ENCODE measurements at places on chromosomes 1 and 21. TPM values are rescaled to one million over a fixed set of nuclear protein-coding genes. Genes with fewer than 3 reads are reported as not detected.

DNA sequence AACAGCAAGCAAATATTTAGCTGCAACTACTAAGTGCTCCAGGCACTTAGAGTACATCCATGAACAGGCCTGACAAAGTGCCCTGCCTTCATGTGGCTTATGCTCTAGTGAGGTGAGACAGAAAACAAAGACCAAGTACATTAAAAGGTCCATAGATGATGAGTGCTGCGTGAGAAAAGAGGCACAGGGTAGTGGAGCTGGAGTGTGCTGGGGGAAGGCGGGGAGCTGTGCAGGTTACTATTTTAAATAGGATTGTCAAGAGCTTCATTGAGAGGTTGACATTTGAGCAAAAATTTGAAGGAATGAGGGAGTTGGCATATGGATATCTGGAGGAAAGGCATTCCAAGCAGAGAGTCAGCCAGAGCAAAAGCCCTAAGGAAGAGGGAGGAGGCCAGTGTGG lies 29.3 kb upstream of the RXRG start:
- no peak for DNase-seq

- DNase-seq = peak; percentile 45
Measured at GRCh38 chr1:240093120-240093961, 1.7 kb downstream of the FMN2 start.

GRCh38 chr1:70675737-70676156 lies 264.7 kb downstream of the CTH start:
- DNase-seq = no peak

DNA sequence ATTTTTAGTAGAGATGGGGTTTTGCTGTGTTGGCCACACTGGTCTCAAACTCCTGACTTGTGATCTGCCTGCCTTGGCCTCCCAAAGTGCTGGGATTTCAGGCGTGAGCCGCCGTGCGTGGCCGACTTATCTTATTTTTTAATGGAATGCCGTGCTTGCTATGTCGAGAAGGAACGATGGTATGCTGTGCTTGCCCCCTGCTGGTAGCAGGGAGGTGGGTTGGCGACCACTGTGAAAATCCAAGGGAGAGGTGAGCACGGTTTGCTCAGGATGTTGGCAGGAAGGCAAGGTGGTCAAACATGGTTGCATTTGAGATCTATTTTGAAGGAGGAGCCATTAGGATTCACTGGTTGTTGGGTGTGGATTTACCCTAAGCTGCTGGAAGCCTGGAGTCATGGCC lies 45.8 kb upstream of the RCC2 start:
- no peak for DNase-seq

- DNase-seq = no peak
Measured at GRCh38 chr21:19286876-19287275, 883.3 kb upstream of the TMPRSS15 start.

DNA sequence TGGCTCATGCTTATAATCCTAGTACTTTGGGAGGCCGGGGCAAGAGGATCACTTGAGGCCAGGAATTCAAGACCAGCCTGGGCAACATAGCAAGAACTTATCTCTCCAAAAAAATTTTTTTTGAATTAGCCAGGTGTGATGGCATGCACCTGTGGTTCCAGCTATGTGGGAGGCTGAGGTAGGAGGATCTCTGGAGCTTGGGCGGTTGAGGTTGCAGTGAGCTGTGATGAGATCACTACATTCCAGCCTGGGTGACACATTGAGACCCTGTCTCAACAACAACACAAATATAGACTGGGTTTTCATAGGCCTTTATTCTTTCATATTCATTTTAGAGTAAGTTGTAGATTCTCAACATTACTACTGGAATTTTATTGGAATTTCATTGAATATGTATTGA lies 12.8 kb downstream of the MED18 start:
- DNase-seq = peak; percentile 58

GRCh38 chr1:2212532-2213491 lies 15.3 kb upstream of the SKI start:
- peak; percentile 95 for DNase-seq

- DNase-seq = no peak
Measured at GRCh38 chr1:27513958-27514357, 24.0 kb upstream of the WASF2 start.

DNA sequence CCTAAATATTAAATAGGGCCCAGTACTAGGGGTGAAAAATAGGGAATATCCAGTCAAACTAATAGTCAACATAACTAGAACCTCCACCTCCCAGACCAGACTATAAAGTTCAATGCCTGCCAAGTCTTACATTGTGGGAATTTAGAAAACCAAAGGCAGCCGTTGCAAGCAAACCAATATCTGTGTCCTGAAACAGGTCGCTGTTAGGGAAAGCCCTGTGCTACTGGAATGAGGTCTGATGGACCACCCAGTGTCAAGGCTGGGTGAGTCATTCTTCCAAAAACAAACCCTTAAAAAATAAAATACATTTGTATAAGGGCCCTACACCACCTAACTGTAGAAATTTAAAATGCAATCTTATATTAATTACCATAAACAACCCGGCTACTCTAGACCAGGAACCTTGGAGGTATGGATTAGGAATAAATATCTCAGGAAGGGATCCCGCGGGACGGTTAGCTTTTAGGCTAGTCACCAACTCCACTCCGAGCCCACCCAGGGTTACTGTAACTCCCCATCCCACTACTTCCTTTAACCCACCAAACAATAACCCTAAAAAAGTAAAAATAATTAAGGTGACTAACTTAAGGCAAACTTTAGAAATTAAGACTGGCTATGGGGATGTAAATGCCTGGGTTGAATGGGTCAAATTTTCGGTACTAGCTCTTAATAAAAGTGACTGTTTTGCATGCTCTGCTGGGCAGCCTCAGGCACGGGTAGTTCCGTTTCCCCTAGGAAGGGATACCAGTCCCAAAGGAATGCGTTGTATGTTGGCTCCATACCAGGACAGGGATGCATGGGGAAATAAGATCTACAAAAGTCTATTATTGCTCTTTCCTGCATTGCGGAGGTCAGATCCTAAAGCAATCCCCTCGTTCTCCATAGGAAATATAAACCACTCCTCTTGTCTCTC lies 65.4 kb upstream of the TLR5 start:
- peak; percentile 63 for DNase-seq

GRCh38 chr1:152049291-152050083 lies 12.7 kb upstream of the S100A11 start:
- peak; percentile 13 for DNase-seq

DNA sequence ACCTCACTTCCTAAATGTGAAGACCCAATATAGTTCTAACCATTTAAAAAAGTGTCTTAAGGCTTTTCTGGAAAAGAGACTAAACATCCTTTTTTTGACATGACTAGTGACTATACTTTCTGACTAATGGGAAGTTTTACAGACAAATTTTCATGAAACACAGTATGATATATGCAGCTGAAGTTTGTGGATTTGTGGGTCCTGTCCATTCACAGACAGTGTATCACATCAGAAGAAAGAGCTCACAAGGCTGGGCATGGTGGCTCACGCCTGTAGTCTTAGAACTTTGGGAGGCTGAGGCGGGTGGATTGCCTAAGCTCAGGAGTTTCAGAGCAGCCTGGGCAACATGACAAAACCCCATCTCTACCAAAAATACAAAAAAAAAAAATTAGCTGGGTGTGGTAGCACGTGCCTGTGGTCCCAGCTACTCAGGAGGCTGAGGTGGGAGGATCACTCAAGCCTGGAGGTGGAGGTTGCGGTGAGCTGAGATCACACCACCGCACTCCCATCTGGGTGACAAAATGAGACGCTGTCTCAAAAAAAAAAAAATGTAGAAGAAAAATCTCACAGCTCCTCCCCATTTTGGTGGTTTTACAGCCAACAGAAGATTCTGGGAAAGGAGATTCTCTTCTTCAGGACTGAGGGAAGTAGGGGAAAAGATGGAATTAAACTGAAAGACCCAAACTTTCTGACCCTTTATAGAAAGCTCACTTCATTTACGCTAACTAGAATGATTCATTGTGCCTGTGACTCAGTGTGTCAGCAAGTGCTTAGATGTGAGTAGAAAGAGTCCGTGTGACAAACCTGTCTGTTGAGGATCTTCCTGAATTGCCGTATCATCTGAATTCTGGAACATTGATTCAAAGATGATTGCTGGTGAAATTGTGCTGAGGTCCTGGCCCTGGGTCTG lies 15.2 kb upstream of the YRDC start:
- DNase-seq = no peak

DNA sequence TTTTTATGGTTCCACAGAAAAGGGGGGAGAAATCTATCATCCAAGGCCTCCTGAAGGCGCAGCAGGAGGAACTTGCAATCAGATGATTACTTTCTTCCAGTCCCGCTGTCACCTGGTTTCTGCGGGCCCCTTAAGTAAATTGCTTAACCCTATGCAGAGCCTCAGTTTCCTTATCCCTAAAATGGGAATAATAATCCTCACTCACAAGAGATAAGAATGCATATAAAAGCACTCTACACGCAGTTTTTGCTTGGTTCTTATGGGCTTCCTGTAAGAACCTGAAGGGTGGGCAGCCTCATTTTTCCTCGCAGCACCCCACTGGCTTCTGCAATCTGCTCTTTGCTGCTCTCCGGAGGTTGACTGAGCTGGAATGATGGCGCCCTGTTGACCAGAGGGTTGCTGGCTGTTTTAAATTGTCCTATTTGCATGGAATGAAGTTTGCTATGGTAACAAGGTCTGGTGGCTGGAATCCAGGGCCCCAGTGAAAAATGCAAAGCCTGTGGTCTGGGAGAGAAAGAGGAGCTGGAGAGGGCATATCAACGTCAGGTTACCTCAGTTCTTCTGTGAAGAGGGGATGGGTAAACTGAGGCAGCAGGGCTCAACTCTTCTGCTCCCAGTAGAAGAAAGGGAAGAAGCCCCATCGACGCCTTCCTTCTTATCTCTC lies 1.0 kb upstream of the KAZN start:
- DNase-seq = no peak

GRCh38 chr21:33135925-33136324 lies 66.0 kb downstream of the OLIG1 start:
- no peak for DNase-seq

DNA sequence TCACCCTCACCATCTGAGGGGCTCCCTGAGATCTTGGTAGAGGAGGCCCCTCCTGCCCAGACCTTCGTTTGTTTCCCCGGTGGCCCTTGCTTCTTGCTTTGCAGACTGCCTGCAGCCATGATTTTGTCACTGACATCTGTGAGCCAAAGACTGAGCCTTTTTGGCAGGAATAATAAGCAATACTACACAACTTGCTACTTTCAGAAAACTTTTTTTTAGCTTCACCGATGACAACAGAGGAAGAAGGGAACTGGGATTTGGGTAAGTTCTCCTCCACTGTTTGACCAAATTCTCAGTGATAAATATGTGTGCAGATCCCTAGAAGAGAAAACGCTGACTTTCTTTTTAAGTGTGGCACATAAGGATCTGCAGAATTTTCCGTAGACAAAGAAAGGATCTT lies 11.7 kb upstream of the CD101 start:
- no peak for DNase-seq

GRCh38 chr1:107777664-107778047 lies 187.3 kb downstream of the VAV3 start:
- no peak for DNase-seq

DNA sequence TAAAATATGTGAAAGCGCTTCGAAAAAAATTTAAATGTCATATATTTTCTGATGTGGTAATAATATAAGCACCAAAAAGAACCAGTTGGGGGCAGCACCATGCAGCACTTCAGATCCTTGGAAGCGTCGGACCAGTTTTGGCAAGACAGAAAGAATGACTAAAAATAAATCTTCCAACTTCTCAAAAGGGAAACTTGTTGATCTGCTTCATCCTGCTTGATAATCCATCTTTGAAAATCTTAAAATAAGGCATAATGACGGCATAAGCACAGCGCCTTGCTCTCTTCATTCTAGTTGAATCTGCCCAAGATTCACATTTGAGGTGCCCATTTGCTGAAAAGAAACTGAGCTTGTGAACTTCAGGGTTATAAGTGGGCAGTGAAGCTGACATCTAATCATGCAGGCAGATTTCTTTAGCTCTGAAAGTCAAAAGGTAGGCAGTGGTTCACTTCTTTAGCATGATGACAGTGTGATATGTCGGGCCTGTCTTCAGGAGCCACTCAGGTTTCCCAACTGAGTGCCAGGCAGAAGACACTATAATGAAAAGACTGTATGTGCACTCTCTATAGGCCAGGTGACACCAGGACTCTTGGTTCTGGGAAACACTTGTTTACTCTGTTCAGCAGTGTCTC lies 19.8 kb upstream of the MUTYH start:
- peak; percentile 84 for DNase-seq

GRCh38 chr1:29635501-29636263 lies 399.4 kb downstream of the PTPRU start:
- no peak for DNase-seq

GRCh38 chr1:201406831-201407406 lies 7.8 kb upstream of the LAD1 start:
- DNase-seq = no peak

DNA sequence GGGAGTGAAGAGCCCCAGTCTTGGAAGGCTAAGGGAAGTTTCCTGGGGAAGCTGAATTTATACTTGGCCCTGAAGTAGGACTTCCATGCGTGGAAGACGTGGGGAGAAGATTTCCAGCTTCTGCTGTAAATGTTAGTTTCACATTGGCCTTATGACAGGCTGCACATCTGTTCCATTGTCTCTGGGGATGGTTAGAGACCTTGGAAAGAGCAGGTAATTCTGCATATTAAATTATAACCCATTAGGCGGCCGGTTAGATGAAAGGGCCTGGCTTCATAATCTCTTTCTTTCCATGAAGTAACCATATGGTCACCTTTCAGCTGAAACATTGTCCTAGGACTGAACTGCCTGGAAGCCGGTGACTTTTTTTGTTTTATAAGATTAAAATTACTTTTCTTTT lies 37.5 kb downstream of the DPT start:
- DNase-seq = no peak

DNA sequence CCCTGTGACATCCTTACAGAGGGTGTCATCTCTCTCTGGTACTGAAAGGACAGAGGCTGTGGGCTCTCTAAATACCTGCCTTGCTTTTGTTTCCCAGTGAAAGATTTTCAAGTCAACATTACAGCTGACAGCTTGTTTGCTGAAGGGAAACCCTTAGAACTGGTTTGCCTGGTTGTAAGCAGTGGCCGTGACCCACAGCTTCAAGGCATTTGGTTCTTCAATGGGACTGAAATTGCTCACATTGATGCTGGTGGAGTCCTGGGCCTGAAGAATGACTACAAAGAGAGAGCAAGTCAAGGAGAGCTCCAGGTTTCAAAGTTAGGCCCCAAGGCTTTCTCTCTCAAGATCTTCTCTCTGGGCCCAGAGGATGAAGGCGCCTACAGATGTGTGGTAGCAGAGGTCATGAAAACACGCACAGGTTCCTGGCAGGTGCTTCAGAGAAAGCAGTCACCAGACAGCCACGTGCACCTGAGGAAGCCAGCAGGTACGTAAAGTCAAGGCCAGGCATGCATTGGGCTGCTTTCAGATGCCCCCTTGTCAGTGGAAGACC lies 11.8 kb downstream of the CD101 start:
- DNase-seq = no peak

ZBTB8A gene
- 5.9 TPM for total RNA-seq

PTPRU gene
- 25.8 TPM for total RNA-seq

PLPPR4 gene
- 1.3 TPM for total RNA-seq

MSH4 gene
- total RNA-seq = 0.66 TPM

C1QC gene
- not detected for total RNA-seq

Measured in fibroblast of lung (primary cell).